Mesendoderm (in vitro differentiated cells): ENCODE measurements at places on chromosomes 12 and 14.

DNA sequence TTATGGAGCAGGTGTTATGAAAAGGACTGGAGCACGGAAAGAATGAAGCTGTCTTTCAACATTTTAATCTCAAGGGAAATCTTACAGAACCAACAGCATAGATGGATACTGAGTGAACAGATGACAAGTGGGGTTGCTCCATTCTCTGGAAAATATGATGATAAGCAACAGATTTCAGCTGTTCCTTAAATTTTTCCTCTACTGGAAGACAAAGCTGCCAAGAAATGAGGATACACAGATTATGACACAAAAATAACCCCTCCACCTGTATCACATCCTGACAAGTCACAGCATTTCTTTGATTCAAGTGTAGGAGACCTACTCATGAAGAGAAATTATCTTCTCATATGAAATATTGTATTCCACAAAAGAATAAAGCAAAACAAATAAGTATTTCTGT lies 13.0 kb upstream of the TMTC2 start:
- no peaks in the 10 kb centered on the region for H3K27me3 ChIP-seq
- H3K27ac ChIP-seq, result no peak overlapping the region
- H3K4me3 ChIP-seq, result no peak overlapping the region
- H3K36me3 ChIP-seq, result no peaks in the 10 kb centered on the region
- no peaks in the 10 kb centered on the region for H3K4me1 ChIP-seq
- DNase-seq, result no peak

- no peaks in the 10 kb centered on the region for H3K36me3 ChIP-seq
- no peak overlapping the region for H3K4me3 ChIP-seq
- DNase-seq, result no peak
- H3K27ac ChIP-seq, result no peak overlapping the region
- peaks cover 3% of the 10 kb centered on the region for H3K4me1 ChIP-seq
These were observed 132.5 kb downstream of the GPR135 start for GRCh38 chr14:59332727-59333126.

DNA sequence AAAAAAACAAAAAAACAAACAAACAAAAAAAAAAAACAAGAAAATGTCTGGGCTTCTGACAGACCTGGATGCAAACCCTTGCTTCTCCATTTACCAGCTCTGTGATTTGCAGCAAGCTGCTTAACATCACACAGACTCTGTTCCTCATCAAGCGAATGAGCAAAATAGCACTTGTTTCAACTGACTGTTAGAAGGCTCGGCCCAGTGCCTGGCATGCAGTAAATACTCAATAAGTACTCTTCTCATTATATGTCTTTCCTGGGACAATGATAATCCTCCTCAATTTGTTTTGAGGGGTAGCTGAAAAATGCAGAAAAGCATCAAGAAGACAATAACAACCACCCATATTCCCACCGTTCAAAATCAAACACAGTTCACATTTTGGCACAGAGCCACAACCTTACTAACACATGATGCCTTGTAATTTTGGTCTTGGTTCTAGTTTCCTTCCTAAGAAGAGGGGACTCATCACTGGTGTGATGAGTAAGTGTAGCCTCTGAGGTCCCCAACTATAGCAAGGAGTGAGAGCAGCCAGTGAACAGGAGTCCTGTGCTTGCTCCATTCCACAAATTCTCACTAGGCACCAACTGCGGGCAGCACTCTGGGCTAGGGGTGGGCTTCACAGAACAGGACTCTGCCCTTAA lies 60.4 kb downstream of the TTC7B start:
- H3K4me3 ChIP-seq, result no peak overlapping the region
- no peaks in the 10 kb centered on the region for H3K27me3 ChIP-seq

- H3K36me3 ChIP-seq, result no peaks in the 10 kb centered on the region
- no peak for DNase-seq
- H3K4me1 ChIP-seq, result no peaks in the 10 kb centered on the region
- no peaks in the 10 kb centered on the region for H3K27me3 ChIP-seq
These were observed 73.9 kb upstream of the HIF1A start for GRCh38 chr14:61621444-61621843.

DNA sequence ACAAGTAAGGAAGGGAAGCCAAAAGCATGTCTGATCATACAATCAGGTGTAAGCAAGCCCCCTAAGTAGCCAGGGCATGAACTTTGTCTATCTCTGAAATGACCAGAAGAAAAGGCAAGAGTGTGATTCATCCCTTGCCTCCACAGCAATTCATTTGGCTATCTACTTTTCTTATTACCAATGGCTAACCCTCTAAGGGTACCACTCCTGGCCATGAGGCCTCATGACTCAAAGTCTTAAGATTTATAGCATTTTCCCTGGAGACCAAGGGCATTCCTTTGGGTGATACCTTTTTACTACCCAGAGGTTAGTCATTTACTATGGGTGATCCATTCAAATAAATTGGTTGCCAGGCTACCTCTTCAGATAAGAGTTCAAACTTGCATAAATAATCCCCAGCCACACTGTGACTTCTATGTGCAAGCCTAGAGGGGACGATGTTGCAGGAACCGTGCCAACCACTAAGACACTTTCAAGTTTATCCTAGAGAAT lies 1.5 kb upstream of the LGALS3 start:
- H3K27me3 ChIP-seq, result no peaks in the 10 kb centered on the region
- no peaks in the 10 kb centered on the region for H3K36me3 ChIP-seq
- no peaks in the 10 kb centered on the region for H3K4me1 ChIP-seq
- no peak overlapping the region for H3K4me3 ChIP-seq
- no peak for DNase-seq

GRCh38 chr12:15563663-15564062 lies 225.5 kb downstream of the EPS8 start:
- no peaks in the 10 kb centered on the region for H3K27me3 ChIP-seq
- H3K36me3 ChIP-seq, result no peaks in the 10 kb centered on the region
- no peak overlapping the region for H3K27ac ChIP-seq
- H3K4me3 ChIP-seq, result no peak overlapping the region
- H3K4me1 ChIP-seq, result no peaks in the 10 kb centered on the region

- H3K4me1 ChIP-seq, result peaks cover 8% of the 10 kb centered on the region
- H3K4me3 ChIP-seq, result no peak overlapping the region
- no peak for DNase-seq
- no peaks in the 10 kb centered on the region for H3K36me3 ChIP-seq
- H3K27ac ChIP-seq, result no peak overlapping the region
These were observed 2.0 kb downstream of the ANO4 start for GRCh38 chr12:100796621-100797020.

DNA sequence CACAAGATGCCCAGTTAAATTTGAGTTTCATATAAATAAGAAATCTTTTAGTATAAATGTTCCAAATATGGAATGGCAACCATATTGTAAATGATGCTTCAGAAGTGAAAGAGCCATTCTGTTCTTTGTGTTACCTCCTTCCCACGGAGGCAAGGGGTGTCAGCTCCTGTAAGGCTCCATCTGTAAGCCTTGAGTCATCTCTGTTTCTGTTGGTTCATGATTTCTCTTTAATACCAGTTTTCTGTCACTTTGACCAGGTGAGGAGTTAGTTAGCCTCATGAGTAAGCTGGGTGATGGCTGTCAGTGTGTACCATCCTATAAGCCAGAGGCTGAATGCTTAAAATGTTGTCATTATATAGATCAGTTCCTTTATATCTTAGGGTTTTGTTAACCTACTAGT lies 61.9 kb downstream of the TMEM30B start:
- H3K4me3 ChIP-seq, result no peak overlapping the region
- H3K27ac ChIP-seq, result no peak overlapping the region
- H3K27me3 ChIP-seq, result no peaks in the 10 kb centered on the region
- no peak for DNase-seq
- H3K36me3 ChIP-seq, result no peaks in the 10 kb centered on the region

DNA sequence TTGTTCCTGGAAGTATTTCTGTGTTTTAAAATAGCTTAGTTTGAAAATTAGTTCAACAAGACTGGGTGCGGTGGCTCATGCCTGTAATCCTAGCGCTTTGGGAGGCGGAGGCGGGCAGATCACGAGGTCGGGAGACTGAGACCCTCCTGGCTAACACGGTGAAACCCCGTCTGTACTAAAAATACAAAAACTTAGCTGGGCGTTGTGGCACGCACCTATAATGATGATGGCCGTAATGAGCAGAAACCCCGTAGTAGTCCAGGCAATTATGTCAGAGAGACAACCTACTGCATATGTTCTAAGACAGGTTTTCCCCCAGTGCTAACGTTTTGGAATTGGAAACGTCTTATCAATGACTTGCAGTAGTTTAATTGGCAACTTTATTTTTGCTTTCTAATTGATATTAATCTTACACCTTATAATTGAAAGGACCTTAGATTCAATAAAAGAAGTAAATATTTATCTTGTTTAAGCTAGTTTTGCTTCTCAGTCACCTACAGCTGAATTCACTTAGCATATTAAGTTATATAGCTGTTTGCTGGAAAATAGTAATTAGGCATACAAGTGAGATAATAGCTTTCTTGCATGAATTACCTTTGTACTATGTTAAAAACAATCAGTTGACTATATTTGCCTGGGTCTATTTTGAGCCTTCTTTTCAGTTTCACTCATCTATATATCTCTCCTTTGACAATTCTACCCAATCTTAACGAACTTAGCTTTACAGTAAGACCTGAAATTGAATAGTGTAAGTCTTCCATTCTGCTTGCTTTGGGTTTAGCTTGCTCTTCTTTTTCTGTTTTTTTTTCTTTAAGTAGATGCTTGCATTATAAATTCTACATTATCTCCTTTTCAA lies 15.6 kb downstream of the CLECL1 start:
- DNase-seq, result no peak
- H3K4me1 ChIP-seq, result no peaks in the 10 kb centered on the region
- no peaks in the 10 kb centered on the region for H3K36me3 ChIP-seq
- no peak overlapping the region for H3K4me3 ChIP-seq
- H3K27ac ChIP-seq, result no peak overlapping the region
- no peaks in the 10 kb centered on the region for H3K27me3 ChIP-seq

GRCh38 chr14:89327771-89328212 lies 89.2 kb downstream of the FOXN3 start:
- no peak overlapping the region for H3K27ac ChIP-seq
- H3K4me3 ChIP-seq, result no peak overlapping the region
- no peaks in the 10 kb centered on the region for H3K36me3 ChIP-seq
- DNase-seq, result no peak

GRCh38 chr12:67594888-67595287 lies 53.7 kb upstream of the DYRK2 start:
- no peaks in the 10 kb centered on the region for H3K4me1 ChIP-seq
- H3K36me3 ChIP-seq, result no peaks in the 10 kb centered on the region
- no peak overlapping the region for H3K4me3 ChIP-seq
- DNase-seq, result no peak

DNA sequence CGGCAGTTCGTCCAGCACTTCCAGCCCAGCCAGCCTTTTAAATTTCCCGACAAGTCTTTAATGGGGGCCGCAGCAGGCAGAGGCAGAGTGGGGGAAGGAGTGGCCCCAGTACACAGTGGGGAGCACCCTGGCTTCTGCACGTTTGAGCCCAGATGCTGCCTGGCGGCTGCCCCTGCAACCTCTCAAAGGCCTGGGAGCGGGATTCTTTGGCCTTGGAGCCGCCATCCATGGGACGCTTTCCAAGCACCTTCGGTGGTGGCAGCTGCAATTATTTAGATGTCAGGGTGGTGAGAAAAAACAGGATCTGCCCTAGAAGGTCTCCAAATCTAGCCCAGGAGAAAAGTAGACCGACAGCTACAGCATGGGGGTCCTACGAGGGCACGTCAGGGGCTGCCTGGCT lies 46.0 kb downstream of the FAM222A start:
- no peak overlapping the region for H3K4me3 ChIP-seq
- no peak overlapping the region for H3K27ac ChIP-seq
- no peaks in the 10 kb centered on the region for H3K27me3 ChIP-seq
- H3K36me3 ChIP-seq, result no peaks in the 10 kb centered on the region
- peaks cover 11% of the 10 kb centered on the region for H3K4me1 ChIP-seq

DNA sequence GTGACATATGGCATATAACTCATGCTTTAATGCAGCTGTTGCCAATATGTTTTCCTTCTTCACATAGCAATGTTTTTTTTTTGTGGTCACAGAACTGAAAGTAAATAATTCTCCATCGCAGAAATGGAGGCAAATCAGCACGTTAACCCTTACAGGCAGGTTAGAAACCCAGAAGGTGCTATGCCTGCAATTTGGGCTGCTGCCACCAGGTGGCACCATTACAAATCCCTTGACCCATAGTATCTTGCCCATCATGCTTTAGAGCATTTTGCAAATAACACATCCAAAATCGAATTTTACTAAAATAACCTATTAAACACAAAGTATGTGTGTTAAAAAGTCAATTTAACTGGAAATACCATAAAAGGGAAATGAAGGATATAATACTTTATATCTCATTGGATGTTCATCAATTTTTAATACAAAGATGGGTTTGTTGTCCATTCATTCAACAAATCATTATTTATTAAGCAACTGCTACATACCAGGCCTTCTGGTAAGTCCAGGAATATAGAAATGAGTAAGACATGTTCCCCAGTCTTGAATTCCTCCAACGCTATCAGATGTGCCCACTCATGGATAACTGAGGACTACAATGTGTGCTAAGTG lies 340.1 kb downstream of the GLT1D1 start:
- H3K27me3 ChIP-seq, result no peaks in the 10 kb centered on the region
- peak; percentile 54 for DNase-seq
- no peak overlapping the region for H3K27ac ChIP-seq
- no peak overlapping the region for H3K4me3 ChIP-seq

DNA sequence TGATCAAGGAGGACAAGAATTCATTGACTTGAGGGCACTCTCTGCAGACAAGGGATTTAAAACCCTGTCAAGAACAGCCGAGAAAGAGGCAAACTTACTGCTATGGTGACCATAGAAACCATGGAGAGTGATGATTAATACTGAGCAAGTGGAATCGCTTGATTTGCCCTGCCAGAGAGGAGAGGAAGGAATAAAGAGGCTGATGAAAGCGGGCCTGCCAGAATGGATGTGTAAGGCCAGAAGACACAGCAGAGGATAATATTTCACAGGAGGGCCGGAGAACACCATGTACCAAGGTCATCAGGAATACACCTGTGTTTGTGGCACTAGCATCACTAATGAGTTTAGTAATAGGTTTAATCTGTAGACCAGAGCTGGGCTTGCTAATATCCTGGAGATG lies 221.8 kb upstream of the DCN start:
- no peaks in the 10 kb centered on the region for H3K27me3 ChIP-seq
- no peak for DNase-seq
- peaks cover 1% of the 10 kb centered on the region for H3K4me1 ChIP-seq
- H3K36me3 ChIP-seq, result no peaks in the 10 kb centered on the region
- H3K4me3 ChIP-seq, result no peak overlapping the region

DNA sequence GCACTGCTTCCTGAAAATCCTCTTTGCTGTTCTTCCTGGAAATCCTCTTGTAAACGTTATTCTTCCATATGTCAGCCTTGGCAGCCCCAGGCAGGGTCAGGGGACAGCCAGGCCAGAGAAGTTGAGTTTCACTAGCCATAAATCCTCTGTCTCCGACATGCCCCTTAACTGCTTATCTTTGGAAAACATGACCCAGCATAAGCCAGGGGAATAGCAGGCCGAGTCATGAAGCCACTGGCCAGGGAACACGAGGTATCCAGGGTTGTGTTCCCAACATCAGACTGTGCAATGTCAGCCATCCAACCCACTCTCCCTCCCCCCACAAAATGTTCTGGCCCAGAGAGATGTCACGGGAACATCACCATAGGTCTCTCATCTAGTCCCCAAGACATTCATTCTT lies 453.9 kb downstream of the MED13L start:
- H3K36me3 ChIP-seq, result no peaks in the 10 kb centered on the region
- no peaks in the 10 kb centered on the region for H3K4me1 ChIP-seq
- no peak for DNase-seq
- H3K4me3 ChIP-seq, result no peak overlapping the region

- H3K36me3 ChIP-seq, result no peaks in the 10 kb centered on the region
- H3K27me3 ChIP-seq, result no peaks in the 10 kb centered on the region
- DNase-seq, result no peak
- no peak overlapping the region for H3K4me3 ChIP-seq
- peaks cover 14% of the 10 kb centered on the region for H3K4me1 ChIP-seq
These were observed 38.9 kb downstream of the DAD1 start for GRCh38 chr14:22549981-22550673.

- DNase-seq, result no peak
- no peaks in the 10 kb centered on the region for H3K36me3 ChIP-seq
- H3K4me1 ChIP-seq, result no peaks in the 10 kb centered on the region
- H3K27me3 ChIP-seq, result no peaks in the 10 kb centered on the region
These were observed 24.2 kb downstream of the PARPBP start for GRCh38 chr12:102144221-102144620.
